ENCODE measurements at places on chromosomes 11 and 22.

DNA sequence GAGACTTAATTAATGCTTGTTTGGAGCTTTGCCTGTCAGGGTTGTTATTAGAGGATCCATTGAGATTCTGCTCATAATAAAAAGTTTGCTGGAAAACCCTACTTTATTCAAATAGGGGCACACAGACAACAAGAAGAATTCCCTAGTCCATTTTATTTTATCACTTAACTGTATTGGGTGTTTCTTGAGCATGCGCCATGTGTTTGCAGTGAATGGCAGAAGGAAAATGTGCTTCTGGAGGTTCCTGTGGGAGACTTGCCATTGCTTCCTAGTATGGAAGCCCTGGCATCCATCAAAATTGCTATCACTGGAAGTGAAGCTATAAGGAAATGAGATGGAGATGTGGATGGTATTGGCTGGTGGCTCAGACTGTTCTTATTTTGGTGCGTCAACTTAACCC, 106.6 kb upstream of the GALNT18 start:
- no peak for ATAC-seq

GRCh38 chr22:42365942-42366695, 66.1 kb downstream of the NFAM1 start:
- no peak for ATAC-seq

GRCh38 chr11:64803158-64803845, at the start of gene MAP4K2:
Gene MAP4K2, minus strand, starts transcription at chr11:64803214. Its CDS starts 65 bp downstream, at chr11:64803149.
- ATAC-seq = peak; percentile 85

DNA sequence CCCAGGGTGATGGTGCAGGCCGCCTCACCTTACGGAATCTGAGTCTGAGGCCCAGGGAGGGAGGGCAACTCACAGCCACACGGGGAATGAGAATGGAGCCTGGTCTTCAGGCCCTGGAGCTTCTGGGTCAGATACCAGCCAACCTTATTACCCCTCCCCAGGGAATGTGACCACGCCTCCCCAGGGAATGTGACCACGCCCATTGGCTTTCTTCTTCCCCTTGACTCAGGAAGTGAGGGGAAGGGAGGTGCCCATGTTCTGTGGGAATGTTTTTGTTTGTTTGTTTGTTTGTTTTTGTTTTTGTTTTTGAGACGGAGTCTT, 57.5 kb upstream of the RBFOX2 start:
- ATAC-seq = no peak

DNA sequence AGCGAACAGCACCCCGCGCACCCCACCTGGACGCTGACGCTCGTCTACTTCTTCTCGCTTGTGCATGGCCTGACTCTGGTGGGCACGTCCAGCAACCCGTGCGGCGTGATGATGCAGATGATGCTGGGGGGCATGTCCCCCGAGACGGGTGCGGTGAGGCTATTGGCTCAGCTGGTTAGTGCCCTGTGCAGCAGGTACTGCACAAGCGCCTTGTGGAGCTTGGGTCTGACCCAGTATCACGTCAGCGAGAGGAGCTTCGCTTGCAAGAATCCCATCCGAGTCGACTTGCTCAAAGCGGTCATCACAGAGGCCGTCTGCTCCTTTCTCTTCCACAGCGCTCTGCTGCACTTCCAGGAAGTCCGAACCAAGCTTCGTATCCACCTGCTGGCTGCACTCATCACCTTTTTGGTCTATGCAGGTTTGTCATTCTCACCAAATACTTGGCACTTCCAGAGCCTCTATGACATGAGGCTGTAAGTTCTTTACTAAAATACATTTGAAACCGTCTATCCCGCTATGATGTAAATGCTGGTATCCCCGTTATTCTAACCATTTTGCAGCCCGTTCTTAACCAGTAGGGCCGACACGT, 535 bp downstream of the AQP11 start:
- peak; percentile 12 for ATAC-seq

DNA sequence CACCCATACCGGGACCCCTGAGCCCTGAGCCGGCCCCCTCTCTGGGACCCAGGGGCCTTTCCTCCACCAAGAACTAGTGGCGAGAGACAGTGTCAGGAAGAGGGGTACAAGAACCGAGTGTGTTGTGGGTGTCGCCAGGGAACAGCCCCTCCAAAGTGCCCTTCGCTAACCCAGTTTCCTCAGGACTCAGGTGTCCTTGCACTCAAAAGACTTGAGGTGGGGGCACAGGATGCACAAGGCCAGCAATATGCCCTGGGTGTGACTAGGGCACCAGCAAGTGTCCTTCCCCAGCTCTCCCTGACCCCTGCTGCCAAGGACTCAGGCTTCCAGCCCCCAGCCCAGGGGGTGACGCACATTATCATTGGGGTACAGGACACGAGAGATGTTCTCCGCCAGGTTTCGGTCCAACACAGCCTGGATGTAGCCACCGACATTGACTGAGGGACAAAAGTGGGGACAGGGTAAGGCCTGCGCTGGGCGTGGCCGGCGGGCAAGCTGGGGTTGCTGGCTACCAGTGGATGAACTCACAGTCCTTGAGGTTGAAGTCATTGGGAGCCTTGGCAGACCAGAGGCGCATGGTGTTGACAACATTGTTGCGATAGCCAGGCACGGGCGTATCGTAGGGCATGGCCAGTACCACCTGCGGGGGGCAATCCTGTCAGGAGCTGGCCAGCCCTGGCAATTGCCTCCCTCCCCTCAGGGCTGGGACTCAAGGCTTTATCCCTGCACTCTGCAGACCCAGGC, 4.7 kb downstream of the PYGM start:
- ATAC-seq = no peak

GRCh38 chr11:3042496-3043314, 14.5 kb downstream of the CARS1 start:
- ATAC-seq = no peak

- no peak for ATAC-seq
These were observed 39.0 kb upstream of the AKIP1 start for GRCh38 chr11:8871962-8872361.

GRCh38 chr11:117281159-117281558, 10.0 kb upstream of the BACE1-AS start:
- no peak for ATAC-seq

GRCh38 chr11:117438371-117439000, 110.8 kb downstream of the CEP164 start:
- no peak for ATAC-seq

- ATAC-seq = no peak
These were observed 34.2 kb upstream of the CACNG2 start for GRCh38 chr22:36737776-36738175.

GRCh38 chr11:122100037-122100755, 15.8 kb downstream of the BLID start:
- no peak for ATAC-seq

- ATAC-seq = no peak
These were observed 677.2 kb upstream of the TENM4 start for GRCh38 chr11:80118073-80118472.

DNA sequence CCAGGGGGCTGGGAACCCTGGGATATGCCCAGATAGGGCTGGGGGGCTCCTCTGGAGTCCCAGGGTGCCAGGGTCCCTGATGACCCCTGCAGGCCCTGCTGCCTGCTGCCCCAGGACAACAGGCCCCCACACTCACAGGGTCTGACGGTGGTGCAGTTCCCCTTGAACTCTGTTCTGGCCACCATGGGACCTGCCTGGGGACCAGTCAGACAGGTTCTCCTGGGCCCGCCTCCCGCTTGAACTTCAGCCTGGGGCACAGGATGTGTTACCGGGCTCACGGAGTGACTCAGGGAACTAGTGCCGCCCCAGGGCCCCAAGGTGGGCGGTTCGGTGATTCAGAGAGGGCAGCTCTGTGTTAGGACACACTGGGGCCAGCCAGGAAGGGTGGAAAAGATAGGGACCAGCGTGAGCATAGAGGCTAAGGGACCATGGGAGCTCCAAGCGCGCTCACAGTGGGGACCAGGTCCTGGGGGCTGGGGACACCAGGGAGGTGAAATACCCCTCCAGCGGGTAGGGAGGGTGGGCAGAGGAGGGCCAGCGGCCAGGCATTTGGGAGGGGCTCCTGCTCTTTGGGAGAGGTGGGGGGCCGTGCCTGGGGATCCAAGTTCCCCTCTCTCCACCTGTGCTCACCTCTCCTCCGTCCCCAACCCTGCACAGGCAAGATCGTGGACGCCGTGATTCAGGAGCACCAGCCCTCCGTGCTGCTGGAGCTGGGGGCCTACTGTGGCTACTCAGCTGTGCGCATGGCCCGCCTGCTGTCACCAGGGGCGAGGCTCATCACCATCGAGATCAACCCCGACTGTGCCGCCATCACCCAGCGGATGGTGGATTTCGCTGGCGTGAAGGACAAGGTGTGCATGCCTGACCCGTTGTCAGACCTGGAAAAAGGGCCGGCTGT, 21.5 kb upstream of the TXNRD2 start:
- ATAC-seq = peak; percentile 85

- ATAC-seq = no peak
These were observed 498.8 kb downstream of the TMEM135 start for GRCh38 chr11:87536565-87536964.

- peak; percentile 18 for ATAC-seq
These were observed 643 bp downstream of the TIGD3 start for GRCh38 chr11:65355013-65355775.

DNA sequence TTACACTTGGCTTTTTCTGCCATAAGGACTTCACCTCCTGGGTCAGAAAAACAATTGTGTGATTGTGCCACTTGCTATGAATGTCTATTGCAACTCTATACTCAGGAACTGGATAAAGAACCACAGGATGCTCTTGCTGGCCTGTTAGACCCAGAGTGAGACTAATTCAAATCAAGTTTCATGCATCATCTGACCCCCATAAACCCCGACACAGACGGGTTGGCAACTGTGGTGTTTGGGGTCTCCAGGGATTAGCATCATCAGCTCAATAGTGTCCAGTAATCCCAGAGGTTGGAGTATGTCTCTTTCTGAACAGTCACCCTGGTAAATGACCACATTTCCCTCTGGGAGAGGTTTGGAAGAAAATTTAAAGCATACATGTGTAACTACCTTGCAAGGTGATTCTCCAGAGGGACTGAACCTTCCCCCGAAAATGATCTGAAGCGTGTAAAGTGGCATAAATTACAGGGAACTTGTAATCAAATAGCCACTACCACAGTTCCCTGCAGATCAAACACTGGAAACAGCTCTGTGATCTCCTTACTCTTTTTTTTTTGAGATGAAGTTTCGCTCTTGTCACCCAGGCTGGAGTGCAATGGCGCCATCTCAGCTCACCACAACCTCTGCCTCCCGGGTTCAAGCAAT, 1097.6 kb downstream of the TBC1D22A start:
- ATAC-seq = no peak
